Fibroblast of villous mesenchyme (primary cell): ENCODE measurements at places on chromosomes 12 and 14. TPM values are rescaled to one million over a fixed set of nuclear protein-coding genes. Genes with fewer than 3 reads are reported as not detected.

GRCh38 chr14:100439781-100440180 lies 116.6 kb downstream of the SLC25A47 start:
- peak; percentile 58 for DNase-seq

DNA sequence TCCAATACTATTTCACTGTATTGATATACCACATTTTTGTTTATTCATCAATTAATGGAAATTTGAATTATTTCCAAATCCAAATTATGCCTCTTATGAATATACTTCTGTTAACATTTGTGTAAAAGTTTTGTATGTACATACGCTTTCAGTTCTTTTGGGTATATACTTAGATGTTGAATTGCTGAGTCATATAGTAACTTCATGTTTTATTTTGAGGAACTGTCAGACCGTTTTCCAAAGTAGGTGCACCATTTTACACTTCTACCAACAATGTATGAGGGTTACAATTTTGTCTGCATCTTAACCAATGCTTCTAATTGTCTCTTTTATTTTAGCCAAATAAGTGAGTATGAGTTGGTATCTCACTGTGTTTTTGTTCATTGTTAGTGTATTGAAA lies 10.2 kb upstream of the CCER1 start:
- no peak for DNase-seq

RD3L gene
- total RNA-seq, result not detected in 2 replicates

- no peak for DNase-seq
Measured at GRCh38 chr12:39144613-39145061, 239.2 kb upstream of the CPNE8 start.

DNA sequence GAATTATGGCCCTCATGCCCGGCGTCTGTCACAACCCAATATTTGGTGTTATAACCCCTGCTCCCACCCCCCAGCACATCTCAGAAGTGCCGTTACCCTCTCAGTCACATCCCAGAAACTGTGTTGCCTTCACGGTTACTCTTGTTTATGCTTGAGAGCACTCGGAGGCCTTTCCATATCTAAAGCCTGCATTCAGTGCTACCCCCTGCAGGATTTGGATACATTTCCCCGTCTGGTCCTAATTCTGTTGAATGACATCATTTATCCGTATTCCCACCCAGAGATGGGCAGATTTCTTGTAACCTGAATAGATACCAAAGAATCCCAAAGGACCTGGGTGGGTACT lies 19.1 kb upstream of the FOS start:
- DNase-seq, result peak; percentile 79

EEF1AKMT3 gene
- 6.9 and 8.1 TPM in 2 replicates for total RNA-seq

DNA sequence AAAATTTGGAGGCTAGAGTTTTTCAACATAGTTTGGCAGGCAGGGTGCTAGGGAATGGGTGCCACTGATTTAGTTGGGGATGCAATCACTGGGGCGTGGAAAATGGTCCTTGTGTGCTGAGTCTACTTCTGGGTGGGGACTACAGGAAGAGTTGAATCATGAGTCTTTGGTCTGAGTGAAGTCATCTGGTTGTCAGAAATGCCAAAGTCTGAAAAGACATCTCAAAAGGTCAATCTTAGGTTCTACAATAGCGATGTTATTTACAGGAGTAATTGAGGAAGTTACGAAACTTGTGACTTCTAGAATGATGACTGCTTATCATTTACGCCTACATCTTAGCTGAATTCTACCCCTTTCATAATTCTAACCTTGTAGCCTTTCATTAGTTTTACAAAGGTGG lies 209.1 kb downstream of the NUBPL start:
- DNase-seq, result no peak

DNA sequence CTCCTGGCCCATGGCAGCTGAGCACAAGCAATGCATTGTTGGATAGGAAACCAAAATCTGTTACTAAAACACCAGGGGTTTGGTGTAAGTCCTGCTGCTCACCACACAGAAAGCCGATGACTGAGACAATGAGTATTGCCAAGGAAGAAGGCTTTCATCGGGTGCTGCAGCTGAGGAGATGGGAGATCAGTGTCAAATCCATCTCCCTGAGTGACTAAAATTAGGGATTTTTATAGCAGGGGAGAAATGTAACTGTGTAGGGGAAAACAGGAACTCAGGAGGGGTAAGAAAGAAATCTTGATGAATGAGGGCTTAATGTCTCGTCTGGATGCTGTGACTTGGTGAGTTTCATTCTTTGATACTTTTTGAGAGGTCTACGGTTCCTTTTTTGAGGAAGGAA lies 97.9 kb downstream of the KCNMB4 start:
- no peak for DNase-seq

TMEM229B gene
- total RNA-seq, result 0.43 and 0.64 TPM in 2 replicates

- DNase-seq, result no peak
Measured at GRCh38 chr14:100975671-100976070, 72.1 kb upstream of the RTL1 start.

GRCh38 chr14:50116966-50117365 lies 594 bp upstream of the VCPKMT start:
- no peak for DNase-seq

- no peak for DNase-seq
Measured at GRCh38 chr14:72793156-72793939, 100.6 kb downstream of the DPF3 start.

GRCh38 chr12:124532331-124532750 lies 35.1 kb downstream of the NCOR2 start:
- no peak for DNase-seq

DNA sequence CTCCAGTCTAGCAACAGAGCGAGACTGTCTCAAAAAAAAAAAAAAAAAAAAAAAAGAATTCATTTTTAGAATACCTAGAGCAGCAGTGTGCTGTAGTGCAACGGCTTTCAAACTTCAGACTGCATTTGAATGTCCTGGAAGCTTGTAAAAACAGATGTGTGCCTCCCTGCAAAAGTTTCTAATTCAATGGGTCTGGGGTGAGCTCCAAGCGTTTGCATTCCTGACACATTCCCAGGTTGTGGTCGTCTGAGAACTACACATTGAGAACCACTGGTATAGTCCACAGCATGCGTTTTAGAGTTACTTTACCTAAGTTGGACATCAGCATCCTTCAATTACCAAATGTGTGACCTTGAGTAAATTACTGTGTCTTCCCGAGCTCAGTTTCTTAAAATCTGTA lies 816.8 kb downstream of the NRXN3 start:
- DNase-seq, result no peak

DNA sequence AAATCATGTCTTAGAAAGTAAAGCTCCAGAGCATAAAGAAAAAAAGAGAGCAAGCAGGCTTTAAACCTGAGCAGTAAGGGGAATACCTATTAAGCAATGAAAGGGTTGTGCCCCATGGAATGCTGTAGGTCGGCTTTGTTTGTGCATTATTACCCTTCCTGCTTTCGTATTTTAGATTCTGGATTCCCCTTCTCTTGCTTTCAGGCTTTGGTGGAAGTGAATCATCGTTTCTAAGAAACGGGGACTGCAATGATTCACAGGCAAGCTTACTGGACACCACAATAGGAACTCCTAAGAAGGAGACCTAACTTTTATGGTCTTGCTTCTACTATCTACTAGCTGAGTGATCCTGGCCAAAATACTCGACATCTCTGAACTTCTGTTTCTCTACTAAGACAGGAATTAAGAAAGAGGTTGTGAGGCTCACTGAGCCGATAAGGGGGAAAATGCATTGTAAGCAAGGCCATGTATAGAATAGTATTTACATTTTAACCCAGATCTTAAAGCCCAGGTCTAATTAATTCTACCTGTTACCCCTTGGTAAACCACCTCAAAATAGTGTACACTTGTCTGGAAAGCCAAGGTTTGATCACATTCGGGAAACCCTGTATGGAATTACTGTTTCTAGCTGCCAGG lies 1.2 kb upstream of the BMAL2 start:
- peak; percentile 91 for DNase-seq

DNA sequence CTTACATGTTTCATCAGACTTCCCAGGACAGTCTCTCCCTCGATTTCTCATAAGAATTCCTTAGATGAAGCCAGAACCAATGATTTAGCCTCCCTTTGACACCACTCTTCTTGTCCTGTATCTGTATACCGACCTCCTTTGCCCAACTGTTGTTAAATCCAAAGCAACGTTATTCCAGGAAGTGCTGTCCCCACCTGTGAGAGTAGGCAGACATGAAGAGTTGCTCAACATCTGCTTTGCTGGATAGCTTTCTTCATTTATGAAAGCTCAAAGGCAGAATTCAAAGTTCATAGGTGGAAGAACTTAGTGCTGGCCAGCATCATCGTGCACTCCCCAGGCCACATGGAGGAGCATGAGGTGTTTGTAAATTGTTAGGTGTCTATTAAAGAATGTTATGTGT lies 55.6 kb downstream of the GTF2A1 start:
- peak; percentile 35 for DNase-seq

DNA sequence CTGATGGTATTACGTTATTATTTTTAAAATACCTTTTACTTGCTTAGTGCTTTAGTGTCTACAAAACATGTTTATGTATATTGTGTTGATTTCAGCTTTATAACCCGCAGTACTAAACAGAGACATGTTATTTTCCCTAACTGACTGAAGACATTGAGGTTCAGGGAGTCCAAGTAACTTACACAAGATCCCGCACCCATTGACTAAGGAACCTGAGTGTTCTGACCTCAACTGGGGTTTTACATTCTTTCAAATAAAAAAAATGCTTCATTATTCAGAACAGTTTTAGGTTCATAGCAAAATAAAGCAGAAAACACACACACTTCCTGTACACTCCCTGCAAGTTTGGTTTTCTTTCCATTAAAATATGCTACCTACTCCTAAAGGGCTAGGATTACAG lies 60.4 kb upstream of the METAP2 start:
- DNase-seq, result peak; percentile 76

GRCh38 chr14:51293912-51294389 lies 53.9 kb downstream of the TMX1 start:
- no peak for DNase-seq

DNA sequence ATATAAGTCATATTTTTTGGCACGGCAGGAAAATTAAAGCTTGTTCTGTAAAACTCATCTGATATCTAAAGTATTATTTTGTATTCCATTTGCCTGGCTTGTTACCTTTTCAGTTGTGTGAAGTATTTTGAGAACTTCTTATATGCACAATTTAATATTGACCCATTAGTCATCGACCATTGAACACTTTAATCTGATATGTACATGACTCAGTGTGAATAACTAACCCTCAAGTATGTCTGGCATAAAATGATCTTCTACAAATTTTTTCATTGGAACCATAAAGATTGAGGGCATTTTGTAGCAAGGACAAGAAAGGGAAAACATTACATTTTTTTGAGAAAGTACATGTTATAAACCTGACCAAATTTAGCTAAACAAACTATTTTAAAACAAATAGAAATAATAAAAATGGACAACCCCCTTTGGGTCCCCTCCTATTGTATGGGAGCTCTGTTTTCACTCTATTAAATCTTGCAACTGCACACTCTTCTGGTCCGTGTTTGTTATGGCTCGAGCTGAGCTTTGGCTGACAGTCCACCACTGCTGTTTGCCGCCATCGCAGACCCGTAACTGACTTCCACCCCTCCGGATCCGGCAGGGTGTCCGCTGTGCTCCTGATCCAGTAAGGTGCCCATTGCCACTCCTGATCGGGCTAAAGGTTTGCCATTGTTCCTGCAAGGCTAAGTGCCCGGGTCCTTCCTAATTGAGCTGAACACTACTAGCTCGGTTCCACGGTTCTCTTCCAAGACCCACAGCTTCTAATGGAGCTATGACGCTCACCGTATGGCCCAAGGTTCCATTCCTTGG lies 118.8 kb downstream of the SLC6A15 start:
- no peak for DNase-seq

SOX5 gene
- 13.8 and 16.8 TPM in 2 replicates for total RNA-seq

DNA sequence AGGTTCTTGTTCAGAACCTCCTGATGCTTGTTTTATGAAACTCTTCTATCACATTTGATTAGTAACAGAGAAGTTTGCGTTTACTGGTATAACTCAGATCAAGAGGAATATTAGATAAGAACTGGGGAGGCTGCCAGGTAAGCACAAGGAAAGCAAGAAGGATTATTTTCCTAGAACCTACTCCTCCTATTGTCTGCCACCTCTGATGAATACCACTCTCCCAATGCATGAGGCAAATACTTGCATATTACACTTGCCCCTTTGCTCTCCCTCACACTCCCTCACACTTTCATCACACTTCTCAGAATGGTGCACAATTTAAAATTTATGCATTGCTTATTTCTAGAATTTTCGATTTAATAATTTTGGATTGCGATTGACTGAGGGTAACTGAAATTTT lies 43.6 kb downstream of the LIN7A start:
- DNase-seq, result no peak
